ENCODE measurements at places on chromosomes 6 and 20.
A peak's percentile ranks its signal among the peaks of the same experiment; 100 is the strongest.

DNA sequence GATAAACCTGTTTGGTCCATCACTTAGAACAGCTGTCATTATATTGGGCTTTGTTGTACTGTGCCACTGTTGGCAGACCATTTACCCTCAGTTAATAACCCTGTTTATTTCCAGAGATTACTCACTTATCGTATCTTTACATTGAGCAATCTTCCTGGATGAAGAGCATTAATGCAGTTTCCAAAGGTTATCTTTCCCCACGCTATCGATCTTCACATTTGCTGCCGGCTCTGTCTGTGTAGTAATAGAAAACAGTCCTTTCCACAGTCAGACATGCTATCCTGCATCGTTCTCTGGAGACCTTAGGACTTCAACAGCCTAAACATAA lies 27.4 kb downstream of the GHRH start:
- peaks cover 96% of the 10 kb centered on the region for H3K36me3 ChIP-seq
- DNase-seq = no peak
- no peak overlapping the region for H3K4me3 ChIP-seq
- H3K27me3 ChIP-seq = no peaks in the 10 kb centered on the region

DNA sequence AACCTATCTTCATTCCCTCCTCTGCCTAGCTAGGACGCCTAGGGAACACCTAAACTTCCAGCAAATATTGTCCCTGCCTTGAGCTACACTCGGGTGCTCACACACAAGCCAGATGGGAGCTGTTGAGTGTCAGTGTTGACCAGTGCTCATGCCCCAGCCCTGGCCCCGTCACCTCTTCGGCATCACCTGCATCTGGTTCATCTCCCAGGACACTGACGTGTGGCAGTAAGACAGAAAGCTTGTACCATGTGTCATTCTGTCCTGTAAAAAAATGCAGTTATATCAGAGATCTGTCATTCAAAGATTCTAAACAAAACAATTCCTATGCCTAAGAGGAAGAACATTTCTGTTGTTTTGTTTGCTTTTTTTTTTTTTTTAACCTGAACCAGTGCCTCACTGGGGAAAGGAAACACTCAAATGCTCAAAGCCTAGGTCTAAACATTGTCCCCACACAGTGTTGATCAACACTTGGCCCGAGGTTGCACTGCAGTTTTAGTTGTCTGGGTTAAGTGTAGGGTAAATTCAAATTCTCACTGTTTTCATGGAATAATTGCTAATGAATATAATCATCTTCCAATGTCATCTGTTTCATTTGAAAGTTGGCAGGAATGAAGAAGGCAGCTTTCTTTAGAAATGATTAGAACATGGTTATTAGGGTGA lies 102.7 kb upstream of the SASH1 start:
- H3K27me3 ChIP-seq = no peaks in the 10 kb centered on the region
- H3K4me3 ChIP-seq = no peak overlapping the region
- H3K4me1 ChIP-seq = peaks cover 34% of the 10 kb centered on the region
- no peak for DNase-seq
- no peaks in the 10 kb centered on the region for H3K36me3 ChIP-seq

DNA sequence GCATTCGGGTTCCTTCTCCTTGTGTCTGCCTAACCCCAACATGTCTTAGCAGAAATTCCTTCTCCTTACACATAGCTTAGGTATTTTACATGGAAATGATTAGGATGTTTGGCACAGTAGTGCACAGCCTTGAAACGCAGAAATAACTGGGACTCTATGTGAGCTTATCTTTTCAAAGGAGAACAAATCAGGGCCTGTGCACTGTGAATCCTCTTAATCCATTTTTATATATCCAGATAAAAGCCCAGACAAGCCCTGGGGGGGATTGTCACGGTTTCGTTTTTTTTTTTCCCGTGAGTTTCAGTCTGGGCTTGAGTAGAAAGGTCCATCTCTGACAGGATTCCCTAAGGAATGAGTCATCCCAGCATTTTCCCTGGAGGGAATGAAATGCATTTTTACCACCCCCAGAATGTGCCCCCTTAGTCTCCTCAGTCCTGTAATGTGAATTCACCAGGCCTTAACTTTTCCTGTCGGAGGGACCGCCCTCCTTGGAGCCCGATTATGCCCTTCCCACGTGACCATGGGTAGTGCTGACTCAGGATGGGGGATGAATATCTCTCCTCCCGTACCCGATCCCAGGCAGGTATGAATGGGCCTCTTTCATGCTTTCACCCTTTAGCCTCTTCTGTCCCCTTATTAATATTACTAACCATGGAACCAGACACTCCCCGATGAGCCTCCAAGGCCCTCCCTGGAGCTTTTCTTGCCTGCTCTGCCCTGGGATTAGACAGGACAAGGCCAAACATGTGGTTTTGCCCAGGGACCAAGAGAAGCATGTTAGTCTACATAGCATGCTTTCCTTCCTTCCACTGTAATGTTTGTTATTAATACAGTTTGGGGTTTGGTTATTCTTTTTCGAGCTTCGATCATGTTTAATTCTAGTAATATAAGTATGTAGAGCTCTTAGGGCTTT lies 23.9 kb upstream of the NAA20 start:
- H3K4me1 ChIP-seq = no peaks in the 10 kb centered on the region
- H3K36me3 ChIP-seq = peaks cover 40% of the 10 kb centered on the region
- H3K4me3 ChIP-seq = no peak overlapping the region
- H3K27ac ChIP-seq = peak overlapping the region; percentile 73
- H3K27me3 ChIP-seq = no peaks in the 10 kb centered on the region

- no peak overlapping the region for H3K4me3 ChIP-seq
- no peaks in the 10 kb centered on the region for H3K36me3 ChIP-seq
- no peak for DNase-seq
- H3K4me1 ChIP-seq = peaks cover 9% of the 10 kb centered on the region
- no peak overlapping the region for H3K27ac ChIP-seq
These were observed 168.5 kb upstream of the ID4 start for GRCh38 chr6:19668710-19669109.

- no peaks in the 10 kb centered on the region for H3K27me3 ChIP-seq
- no peak for DNase-seq
- no peak overlapping the region for H3K4me3 ChIP-seq
- peaks cover 44% of the 10 kb centered on the region for H3K36me3 ChIP-seq
These were observed 72.2 kb downstream of the SCAF8 start for GRCh38 chr6:154805288-154805911.

DNA sequence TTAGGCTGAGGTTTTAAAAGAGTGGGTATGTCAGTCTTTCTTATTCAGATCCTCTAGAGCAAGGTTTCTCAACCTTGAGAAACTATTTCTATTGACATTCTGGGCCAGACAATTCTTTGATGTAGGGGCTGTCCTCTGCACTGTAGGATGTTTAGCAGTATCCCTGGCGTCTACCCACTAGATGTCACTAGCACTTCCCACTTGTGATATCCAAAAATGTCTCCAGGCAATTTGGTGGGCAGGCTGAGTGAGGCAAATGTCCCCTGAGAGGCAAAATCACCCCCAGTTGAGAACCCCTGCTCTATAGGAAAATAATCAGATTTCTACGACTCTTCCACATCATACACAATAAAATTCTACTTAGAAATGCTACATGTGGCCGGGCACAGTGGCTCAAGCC lies 7.7 kb upstream of the ZKSCAN8 start:
- no peaks in the 10 kb centered on the region for H3K27me3 ChIP-seq
- no peaks in the 10 kb centered on the region for H3K36me3 ChIP-seq
- no peaks in the 10 kb centered on the region for H3K4me1 ChIP-seq

DNA sequence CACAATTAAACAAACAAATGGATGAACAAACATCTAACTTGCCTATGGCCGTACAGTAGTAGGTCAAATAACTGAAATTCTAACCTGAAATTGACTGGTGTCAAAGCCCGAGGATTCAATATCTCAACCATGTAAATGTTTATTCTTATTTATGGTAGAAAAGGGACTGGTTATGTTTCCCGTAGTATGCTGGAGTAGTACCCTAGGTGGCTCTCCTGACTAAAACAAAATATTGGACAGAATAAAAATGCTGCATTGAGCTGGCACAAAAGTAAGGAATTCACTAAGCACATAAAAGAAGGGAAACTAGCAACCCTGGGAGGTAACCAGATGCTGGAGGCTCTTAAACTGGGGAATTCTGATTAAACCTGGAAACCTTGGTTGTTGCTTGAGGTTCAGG lies 117.1 kb upstream of the PREP start:
- no peaks in the 10 kb centered on the region for H3K27me3 ChIP-seq
- no peak overlapping the region for H3K27ac ChIP-seq
- no peak overlapping the region for H3K4me3 ChIP-seq
- H3K4me1 ChIP-seq = no peaks in the 10 kb centered on the region
- H3K36me3 ChIP-seq = no peaks in the 10 kb centered on the region

- no peak overlapping the region for H3K27ac ChIP-seq
- H3K27me3 ChIP-seq = no peaks in the 10 kb centered on the region
- no peaks in the 10 kb centered on the region for H3K4me1 ChIP-seq
- no peak for DNase-seq
- H3K4me3 ChIP-seq = no peak overlapping the region
These were observed 58.0 kb downstream of the BLOC1S5 start for GRCh38 chr6:8006208-8006607.

- H3K36me3 ChIP-seq = no peaks in the 10 kb centered on the region
- H3K4me1 ChIP-seq = no peaks in the 10 kb centered on the region
- DNase-seq = no peak
- H3K27ac ChIP-seq = peak overlapping the region; percentile 89
- H3K27me3 ChIP-seq = no peaks in the 10 kb centered on the region
- no peak overlapping the region for H3K4me3 ChIP-seq
These were observed 12.8 kb upstream of the DSTN start for GRCh38 chr20:17556837-17557674.

DNA sequence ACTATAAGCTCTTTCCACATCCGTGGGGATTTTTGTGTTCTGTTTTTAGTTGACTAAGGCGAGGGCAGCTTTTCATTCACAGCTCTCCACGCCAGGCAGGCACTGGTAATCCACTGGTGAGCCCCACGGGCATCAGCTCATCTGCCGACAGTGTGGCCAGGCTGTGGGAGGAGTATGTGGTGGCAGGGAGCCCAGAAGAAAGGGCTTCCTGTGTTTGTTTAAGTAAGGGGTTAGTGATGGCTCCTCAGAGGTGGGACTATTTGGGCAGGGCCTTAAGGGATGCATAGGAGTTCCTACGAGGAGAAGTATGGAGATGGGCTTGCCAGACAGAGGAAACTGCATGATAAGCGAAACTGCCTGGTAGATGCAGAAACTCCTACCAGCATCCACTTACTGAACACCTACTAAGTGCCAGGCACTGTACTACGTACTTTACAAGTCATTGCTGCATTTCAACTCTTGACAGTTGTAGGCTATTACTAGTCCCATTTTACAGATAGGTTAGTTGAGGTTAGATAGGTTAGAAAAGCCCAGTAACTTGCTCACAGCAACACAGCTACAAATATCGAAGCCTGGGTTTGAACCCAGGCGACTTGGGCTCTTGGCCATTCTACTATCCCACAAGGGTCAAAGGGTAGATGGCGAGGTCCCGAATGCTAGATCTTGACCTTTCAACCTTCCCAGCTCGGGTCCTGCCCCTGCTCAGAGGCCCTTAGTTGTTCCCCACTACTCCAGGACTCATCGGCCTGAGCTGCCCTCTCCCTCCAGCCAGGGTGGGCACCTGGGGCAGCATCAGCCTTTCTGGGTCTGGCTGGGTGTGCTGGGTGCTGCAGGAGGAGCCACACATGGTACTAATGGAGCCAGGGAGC lies 55.1 kb downstream of the CEBPB start:
- no peak overlapping the region for H3K4me3 ChIP-seq
- no peak overlapping the region for H3K27ac ChIP-seq
- no peak for DNase-seq
- H3K27me3 ChIP-seq = no peaks in the 10 kb centered on the region
- H3K36me3 ChIP-seq = no peaks in the 10 kb centered on the region

Data from right atrium auricular region (tissue), 2 donors.